ENCODE measurements at places on chromosomes 3 and 15. TPM values are rescaled to one million over a fixed set of nuclear protein-coding genes. Genes with fewer than 3 reads are reported as not detected.

Gene SKOR1
- total RNA-seq = 0.10 TPM

Gene SHF
- 2.6 TPM for total RNA-seq

Gene ACOX2
- total RNA-seq = 2.0 TPM

Gene ARNT2
- total RNA-seq = 0.76 TPM

Gene CYP11A1
- 0.10 TPM for total RNA-seq

Gene LYZL4
- total RNA-seq = not detected
